ENCODE measurements at places on chromosomes 3 and 15.
A peak's percentile ranks its signal among the peaks of the same experiment; 100 is the strongest.

- no peak for DNase-seq
Observed at GRCh38 chr3:29178809-29179793, 101.8 kb upstream of the RBMS3 start.

- DNase-seq = no peak
Observed at GRCh38 chr3:46565607-46566039, 479 bp downstream of the LRRC2 start.

DNA sequence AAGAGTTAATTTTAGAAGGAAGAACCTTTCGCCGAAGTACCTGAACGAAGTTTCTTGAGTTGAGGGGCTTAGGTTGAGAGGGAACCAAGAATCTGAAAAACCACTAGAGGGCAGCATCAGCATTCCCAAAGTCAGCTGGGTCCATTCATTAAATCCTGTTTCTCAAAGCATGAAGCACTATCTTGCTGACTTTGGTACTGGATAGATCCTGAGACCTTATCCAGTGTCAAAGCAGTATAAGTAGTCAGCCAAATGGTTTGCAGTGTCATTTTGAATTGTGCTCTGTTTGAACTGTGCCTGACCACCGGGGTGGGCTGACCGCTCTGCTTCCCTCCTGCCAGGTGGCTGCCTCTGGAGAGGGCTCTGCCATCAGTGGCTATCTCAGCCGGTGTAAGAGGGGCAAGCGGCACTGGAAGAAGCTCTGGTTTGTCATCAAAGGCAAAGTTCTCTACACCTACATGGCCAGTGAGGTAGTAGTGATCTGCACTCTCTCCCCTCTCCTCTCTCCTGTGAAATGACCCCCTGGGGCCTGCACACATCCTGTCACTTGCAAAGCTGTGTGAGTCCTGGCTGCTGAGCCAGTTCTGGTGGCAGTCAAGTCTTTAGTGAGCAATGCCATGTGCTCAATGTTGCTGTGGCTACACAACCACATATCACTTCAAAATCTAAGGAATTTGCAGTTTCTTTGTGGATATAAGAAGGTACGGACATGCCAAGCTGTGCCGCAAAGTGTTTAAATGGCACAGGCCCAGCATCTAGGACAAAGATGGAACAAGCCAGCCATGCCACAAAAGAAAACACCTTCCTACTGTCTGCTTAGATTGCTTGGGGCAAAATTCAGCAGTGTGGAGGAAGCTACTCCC is 21.4 kb upstream of the NR2C2 start:
- peak; percentile 24 for DNase-seq

- DNase-seq = no peak
Observed at GRCh38 chr3:124829819-124830554, 57.2 kb downstream of the ITGB5 start.

Measured in fibroblast of skin of left quadriceps (primary cell).